ENCODE measurements at places on chromosomes 7 and 10.

DNA sequence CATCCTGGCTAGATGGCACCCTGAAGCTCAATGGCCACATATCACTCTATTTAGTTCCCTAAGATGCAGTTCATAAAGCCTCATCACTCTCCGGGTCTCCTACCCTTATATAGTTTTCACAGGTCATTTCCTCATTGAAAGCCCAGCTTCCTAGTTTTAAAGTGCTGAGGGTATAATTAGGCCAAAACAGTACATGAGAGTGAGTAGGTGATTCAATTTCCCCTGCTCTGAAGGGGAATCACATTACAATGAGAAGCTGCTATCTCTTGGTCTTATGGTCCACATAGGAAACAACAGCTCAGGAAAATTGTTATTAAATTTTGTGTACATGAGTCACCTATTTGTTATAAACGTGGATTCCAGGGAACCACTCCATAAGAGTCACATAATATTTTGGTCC is 162.0 kb downstream of the SEMA3E start:
- no peak for DNase-seq

GRCh38 chr7:102117743-102118142 is 168.9 kb upstream of the SH2B2 start:
- DNase-seq = no peak

GRCh38 chr10:129110780-129111179 is 356.3 kb upstream of the MGMT start:
- DNase-seq = no peak

- no peak for DNase-seq
Measured at GRCh38 chr10:68067508-68067907, 7.6 kb downstream of the HERC4 start.

- DNase-seq = no peak
Measured at GRCh38 chr10:128990986-128991385, 476.1 kb upstream of the MGMT start.

- no peak for DNase-seq
Measured at GRCh38 chr7:73606801-73607691, 17.3 kb downstream of the MLXIPL start.

DNA sequence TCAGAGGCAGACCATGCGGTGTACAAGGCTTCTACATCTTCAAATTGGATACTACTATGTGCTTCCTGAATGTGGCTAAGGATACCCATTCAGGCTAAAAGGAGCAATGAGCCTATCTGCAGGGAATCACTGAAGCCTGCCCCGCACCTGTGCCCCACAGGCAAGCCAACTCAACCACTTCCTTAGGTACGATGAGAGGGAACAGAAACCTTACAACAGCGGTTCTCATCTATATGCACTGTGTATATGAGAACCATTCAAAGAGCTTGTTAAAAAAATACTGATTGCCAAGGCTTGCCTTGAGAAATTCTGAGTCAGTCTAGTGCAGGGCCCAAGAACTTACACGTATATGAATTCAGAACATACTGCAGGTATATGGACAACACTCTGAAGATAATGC is 679.6 kb downstream of the PARD3 start:
- DNase-seq = no peak

- DNase-seq = no peak
Measured at GRCh38 chr7:111129435-111129834, 38.5 kb downstream of the LRRN3 start.

DNA sequence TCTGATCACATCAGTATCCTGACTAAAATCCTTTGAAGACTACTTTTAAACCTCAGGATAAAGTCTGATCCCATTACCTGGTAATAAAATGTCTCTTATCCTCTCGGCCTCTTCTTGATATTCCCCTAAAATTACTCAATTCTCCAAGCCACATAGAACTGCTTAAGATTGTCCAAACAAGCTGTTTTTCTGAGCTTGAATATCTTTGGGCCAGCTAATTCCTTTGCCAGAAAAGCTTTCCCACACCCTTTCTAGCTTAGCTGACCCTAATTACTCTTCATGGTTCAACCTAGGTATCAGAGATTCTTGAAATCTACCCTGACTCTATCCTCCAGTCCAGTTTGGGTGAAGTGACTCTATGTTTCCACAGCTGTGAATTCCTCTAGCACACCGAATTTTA is 328.6 kb downstream of the CRPPA start:
- DNase-seq = no peak

DNA sequence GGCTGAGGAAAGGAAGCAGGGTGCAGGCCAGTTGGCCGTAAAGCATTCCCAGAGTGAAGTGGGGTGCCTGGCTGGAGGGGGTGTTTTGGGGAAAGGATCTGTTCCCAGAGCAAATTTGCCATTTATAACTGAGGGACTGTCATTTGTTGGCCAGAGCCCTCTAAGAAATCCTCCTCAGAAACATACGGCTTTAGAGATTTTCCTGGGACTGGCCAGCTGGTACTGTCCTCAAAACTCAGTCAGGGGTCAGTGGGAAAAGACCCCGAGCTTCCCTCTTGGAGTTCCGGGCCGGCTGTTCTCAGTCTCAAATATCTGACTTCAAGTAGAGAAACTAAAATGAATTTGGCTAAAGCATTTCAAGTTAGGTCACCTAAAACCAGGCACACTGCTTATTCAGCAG is 55.9 kb downstream of the ETV1 start:
- DNase-seq = no peak

DNA sequence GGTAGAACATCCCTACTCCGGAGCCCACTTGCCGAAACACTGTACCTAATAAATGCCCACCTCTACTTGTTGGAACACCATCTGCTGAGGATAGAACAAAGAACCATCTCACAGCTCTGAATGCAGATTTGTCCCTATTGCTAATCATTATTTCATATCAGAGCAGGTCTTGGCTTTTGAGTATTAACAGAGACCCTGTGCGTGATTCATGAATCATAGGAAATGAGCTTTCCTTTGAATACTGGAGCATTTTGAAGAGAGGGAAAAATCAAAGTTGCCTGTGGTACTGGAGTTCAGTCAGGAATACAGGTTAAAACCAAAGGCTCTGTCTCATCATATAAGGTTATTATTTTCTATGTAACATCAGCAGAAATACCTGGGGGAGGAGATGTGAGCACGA is 1132.3 kb downstream of the XPNPEP1 start:
- no peak for DNase-seq

DNA sequence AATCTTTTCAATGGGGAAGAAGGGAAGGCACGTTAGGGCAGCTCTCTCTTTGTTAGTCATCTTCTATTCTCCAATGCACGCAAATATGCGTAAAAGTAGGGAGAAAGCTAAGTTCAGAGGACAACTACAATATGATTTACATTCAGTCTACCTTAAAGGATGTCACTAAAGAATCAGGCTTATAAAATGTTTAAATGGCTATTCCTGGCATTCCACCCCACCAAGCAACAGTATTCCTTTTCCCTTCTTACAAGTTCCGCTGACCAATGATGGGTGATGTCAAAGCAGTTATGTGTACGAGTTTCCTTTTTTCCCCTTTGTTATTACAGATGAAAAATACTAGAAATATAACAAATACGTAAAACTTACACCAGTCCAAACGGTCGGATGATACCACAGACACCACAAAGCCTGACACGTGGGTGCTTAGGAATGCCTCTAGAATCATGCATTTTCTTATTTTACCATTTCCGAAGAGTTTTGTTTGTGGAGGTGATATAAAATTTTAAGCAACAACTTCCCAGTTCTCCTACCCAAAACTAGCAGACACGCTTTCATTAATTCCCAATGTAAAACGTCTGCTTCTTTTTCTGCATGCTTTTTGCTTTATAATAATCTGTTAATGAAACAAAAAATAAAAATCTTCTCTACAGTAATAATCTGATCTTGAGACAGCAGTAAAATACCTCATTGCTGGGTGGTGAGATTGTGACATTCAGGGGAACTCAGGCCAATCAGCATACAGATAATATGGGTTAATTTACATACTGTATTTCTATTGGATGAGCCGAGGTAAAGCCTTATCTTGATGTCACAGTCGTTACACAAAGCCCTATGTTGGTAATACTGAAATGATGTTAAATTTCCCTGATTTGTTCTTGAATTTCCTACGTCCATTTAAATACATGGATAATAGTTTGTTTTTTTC is 708 bp upstream of the GPR85 start:
- DNase-seq = no peak

Data from cortex of kidney (tissue), 1 donor.